Stimulated activated CD8-positive, alpha-beta memory T cell treated with anti-CD3 and anti-CD28 coated beads, Interleukin-4, amount 100 ng/mL, for 4 hours (primary cell): ENCODE measurements at places on chromosomes 5 and 9.

GRCh38 chr9:90097237-90097636 lies 492.4 kb downstream of the GADD45G start:
- DNase-seq, result no peak

- no peak for DNase-seq
Measured at GRCh38 chr5:139903795-139904565, 108.4 kb downstream of the PSD2 start.

DNA sequence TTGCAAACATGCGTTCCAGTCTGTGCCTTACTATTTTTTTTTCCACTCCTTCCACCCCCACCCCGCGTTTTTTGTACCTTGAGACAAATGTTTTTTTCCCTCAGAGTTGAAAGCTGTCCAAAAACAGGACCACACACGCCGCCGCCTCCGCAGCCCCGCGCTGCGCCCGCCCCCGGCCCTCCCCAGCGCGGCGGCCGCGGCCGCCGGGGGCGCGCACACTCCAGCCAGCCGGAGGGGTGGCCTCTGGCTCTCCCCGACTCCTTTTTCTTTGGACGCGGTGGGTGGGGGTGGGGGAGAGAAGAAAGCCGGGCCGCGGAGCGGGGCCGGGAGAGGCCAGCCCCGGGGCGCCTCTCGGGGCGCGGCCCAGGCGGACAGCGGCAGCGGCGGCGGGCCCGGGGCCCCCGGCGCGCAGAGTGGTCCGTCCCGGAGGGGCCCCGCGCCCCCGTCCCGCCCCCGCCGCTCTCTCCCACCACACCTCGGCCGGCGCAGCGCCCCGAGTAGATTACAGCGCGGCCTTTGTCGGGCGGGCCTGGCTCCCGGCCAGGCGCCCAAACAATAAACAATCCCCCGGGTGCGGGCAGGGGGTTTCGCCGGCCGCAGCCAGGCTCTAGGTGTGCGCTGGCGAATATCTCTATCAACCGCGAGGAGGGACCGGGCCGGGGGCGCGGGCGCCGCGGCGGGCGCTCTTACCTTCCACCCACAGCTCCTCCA lies 10.9 kb downstream of the PTCH1 start:
- no peak for DNase-seq

DNA sequence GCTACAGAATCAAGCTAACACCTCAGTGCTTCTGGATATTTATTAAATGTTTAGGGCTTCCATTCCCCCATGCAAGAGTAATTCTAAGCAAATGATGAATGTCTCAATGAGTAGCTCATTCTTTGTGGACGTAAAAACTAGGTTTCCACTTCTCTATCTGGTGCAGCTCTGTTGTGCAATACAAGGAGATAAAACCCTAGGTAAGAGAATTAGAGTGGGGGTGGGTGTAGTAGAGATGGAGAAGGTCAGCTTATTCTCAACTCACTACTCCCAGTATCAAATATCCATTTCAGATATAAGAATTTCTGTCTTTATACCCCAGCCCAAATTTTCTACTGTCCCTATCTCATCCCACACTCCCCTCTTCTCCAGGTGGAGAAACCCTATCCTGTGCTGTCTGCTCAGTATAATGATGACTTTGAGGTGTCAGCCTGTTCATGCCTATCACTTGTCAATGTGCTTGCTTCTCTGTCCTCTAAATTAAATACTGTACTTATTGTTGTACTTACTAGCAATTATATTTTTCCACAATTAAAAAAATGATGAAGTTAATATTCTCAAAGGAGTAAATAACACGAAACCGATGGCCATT lies 4.3 kb upstream of the FYB1 start:
- DNase-seq, result no peak

DNA sequence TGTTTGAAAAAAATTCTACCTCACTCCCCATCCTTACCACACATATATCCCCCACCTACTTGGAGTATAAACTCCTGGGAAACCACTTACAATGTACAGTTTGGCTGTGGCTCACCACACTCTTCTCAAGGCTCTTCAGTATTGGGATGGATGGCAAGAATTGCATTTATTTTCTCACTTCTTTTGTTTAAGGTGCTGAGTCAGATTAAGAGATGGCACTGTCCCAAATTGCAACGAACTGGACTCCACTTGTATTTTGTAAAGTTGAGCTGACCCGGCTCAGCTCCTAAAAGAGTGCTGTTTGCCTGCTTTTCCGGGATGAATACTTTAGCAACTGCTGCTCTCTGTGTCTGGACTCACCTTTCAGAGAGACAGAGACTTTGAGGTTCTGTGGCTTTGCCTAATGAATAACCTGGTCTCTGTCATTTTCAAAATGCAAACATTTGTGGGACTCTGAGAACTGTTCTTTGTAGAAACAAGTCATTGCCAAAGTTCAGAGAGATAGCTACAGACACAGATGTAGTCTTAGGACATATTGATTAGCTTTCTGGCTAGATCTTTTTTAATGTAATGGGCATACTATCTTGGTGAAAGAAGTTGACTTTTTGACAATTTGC lies 42.2 kb downstream of the PPP2R2B start:
- no peak for DNase-seq

- no peak for DNase-seq
Measured at GRCh38 chr9:70609542-70610286, 195.3 kb upstream of the KLF9 start.

DNA sequence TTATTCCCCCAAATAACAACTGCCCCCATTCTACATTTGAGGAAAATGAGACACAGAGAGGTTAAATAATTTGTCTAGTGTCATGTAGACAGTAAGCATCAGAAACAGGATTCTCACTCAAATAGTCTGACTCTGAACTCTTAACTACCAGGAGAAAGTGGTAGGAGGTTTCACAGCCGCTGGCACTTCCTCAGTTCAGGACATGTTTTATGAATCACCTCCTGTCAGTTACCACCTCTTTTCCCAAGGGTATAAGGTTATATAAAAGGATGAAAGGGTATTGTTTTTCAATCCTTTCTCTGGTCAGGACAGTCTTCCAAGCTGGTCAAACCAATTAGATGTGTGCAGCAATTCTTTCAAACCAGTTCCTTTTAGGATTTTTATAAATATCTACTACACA lies 52.1 kb downstream of the TSSK1B start:
- no peak for DNase-seq

GRCh38 chr9:20031836-20032235 lies 243.0 kb upstream of the SLC24A2 start:
- no peak for DNase-seq

- DNase-seq, result no peak
Measured at GRCh38 chr5:106094204-106094607, 1576.5 kb downstream of the EFNA5 start.

DNA sequence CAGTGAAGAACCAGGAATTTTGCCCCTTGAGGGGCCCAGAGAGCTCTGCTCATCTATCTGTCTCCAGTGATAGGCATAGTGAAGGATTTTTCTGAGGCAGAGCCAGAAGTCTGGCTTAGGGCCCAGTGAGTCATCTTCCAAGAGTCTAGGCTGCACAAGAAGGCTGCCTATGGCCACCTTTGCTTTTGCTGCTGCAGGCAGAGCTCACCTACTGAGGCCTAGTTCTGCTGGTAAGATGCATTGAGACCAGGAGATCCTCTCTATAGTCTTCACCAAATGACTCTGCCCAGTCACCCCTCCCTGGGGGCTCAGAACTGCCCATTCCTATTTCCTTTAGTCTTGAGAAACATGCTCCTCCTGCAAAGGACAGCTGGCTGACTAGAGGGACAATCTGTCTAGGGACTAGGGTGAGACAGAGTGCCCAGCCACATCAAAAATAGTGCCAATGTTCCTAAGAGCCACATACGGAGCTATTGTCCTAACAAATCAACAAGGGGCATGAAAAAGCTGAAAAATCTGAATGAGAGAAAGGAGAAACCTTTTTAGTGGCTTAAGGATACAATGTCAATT lies 40.3 kb upstream of the CDKN2AIPNL start:
- DNase-seq, result no peak

DNA sequence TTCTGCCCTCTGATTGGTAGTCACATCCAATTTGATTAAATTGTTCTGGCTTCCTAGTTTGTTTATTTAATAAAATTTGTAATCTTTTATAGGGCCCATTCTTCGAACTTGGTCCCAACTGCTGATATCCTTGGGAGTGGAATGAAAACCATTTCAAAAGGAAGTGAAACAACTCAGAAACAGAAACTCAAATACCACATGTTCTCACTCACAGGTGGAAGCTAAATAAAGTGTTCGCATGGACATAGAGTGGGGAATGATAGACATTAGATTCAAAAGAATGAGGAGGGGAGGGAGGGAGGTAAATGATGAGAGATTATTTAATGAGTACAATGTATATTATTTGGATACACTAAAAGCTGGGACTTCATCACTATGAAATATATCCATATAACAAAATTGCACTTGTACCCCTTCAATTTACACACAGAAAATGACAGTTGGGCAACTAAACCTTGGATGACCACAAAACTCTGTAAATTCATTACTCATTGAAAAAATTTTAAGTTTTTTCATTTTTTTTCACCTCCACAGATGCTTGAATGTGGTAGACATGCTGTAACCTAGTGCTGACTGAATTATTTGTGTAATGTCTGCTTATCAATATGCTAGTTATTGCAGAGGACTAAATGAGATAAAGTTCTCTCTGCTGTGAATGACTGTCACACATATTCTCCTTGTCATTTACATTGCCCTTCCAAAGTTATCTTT lies 16.0 kb downstream of the ATP10B start:
- DNase-seq, result no peak

GRCh38 chr5:126855266-126855665 lies 78.3 kb downstream of the LMNB1 start:
- DNase-seq, result no peak

GRCh38 chr5:53376853-53377252 lies 103.6 kb upstream of the FST start:
- no peak for DNase-seq

GRCh38 chr9:138045541-138046490 lies 168.2 kb downstream of the CACNA1B start:
- no peak for DNase-seq

- no peak for DNase-seq
Measured at GRCh38 chr5:179870403-179870903, 11.8 kb upstream of the MRNIP start.

DNA sequence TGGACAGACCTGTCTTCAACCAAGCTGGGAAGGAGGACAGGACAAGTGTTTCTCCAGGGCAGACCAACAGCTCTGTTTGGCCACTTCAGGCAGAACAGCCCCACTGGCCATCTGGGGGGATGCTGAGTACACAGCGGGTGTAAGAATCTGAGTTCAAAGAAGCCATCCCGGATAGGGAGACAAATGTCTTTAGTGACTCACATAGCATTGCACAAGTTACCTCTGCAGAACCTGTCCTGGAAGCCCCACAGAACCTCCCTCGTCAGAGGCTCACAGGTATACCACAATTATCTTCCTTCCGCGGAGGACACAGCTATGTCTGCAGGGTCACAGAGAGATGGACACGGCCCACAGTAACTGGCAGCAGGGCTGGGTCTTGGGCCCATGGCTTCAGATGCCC lies 2.0 kb downstream of the OR2V2 start:
- no peak for DNase-seq

DNA sequence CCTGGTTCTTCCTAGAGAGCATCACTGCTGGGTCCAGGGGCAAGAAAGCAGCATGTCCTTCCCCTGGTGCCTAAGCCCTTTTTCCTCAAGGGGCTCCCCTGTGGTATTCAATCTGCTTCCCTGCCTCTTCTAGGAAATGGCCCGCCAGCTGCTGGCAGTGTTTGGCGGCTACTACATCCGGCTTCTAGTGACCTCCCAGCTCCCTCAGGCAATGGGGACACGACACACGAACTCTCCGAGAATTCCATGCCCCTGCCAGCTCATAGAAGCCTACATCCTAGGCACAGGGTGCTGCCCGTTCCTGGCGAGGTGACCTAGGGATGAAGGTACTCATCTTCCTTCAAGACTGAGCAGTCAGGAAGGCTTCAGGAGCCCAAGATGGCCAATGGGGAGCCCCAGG lies 14.6 kb downstream of the TEX53 start:
- no peak for DNase-seq

DNA sequence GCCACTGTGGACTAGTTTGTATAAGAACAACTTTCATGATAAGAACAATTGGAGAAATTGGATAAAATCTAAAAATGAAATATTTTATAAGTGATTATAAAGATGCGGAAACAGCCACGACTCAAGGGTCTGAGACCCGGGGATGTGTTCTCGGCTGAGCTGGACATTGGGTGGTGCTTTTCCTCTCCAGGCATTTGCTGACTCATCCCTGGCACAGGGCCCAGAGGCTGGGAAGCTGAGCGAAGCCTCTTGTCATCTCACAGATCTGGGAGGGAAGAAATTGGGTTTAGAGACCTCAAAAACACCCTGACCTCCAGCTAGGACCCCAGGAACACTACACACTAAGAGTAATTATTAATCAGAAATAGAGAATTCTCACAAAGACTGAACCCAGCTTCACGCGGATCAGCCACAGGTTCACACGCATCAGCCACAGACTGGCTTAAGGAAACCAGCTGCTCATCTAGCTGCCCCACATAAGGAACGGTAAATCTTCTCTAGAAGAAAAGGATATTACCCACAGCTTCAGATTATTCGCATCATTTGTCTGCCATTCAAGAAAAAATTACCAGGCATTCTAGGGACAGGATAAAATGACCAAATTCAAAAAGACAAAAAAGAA lies 2.8 kb upstream of the OR2V1 start:
- DNase-seq, result no peak

- DNase-seq, result no peak
Measured at GRCh38 chr5:103943230-103943629, 380.6 kb upstream of the NUDT12 start.

DNA sequence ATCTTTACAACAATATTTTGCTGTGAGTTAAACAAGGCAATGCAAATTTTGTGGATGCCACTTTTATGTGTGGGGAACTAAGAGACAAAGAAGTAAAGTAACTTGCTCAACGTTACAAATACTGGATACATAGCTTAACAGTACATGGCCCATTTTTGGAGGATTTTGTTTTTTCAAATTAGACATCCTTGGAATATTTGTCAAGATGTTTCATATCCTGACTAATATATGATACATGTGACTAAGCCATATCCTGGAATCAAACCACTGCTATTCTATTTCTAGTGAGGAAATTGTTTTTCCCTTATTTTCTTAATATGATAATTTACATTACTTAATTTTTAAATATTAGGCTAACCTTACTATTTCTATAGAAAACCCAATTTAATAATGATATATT lies 529.8 kb downstream of the DMRTA1 start:
- DNase-seq, result no peak

GRCh38 chr5:157747766-157748700 lies 4.5 kb downstream of the LSM11 start:
- DNase-seq, result no peak

DNA sequence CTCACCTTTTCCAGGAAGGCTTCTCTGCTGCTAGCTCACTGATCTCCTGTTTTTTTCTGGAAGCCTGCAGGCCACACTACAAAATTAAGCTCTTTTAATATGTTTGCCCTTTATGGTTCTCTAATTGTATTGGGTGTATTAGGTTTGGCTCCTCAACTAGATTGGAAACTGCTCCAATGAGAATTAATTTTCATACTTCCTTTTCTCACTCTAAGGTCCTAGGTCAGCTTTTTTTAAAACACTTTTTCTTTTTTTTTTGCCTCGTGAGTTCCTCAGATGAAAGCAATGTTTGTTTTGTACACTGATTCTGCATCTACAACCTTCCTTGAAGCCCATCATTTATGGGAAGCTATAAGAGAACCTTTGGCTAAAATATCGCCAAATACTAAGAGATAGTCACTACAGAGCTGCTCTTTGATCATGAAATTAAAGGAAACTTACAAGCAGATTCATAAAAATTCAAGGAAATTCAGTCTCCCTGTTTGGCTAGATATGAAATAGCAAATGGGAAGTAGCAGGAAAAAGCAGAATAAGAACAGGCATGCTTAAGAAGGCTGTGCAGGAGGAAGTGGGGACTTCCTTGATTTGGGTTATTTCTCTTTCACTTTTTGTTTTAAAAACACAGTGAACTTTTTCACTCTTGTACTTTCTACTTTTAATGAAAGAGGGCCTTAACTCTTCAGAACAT lies 55.2 kb upstream of the FYB1 start:
- DNase-seq, result no peak
